Mammary epithelial cell (primary cell): ENCODE measurements at places on chromosomes 1 and 21. TPM values are rescaled to one million over a fixed set of nuclear protein-coding genes. Genes with fewer than 3 reads are reported as not detected.
A peak's percentile ranks its signal among the peaks of the same experiment; 100 is the strongest.

DNA sequence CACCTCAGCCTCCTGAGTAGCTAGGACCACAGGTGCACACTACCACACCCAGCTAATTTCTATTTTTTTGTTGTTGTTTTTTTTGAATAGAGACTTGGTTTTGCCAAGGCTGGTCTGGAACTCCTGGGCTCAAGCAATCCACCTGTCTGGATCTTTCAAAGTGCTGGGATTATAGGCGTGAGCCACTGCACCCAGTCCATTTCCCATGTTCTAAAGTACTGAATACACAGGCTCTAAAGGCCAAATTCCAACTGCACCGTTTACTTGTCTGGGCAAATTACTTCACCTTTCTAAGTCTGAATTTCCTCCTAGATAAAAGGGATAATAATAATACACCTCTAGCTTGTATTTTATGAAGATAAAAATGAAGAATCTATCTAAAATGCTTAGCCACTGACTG, 39.6 kb downstream of the FRRS1 start:
- no peak for DNase-seq

GRCh38 chr1:241532864-241533263, 686 bp downstream of the KMO start:
- DNase-seq, result peak; percentile 50

- peak; percentile 48 for DNase-seq
Observed at GRCh38 chr21:45554477-45555175, 12.4 kb upstream of the SLC19A1 start.

DNA sequence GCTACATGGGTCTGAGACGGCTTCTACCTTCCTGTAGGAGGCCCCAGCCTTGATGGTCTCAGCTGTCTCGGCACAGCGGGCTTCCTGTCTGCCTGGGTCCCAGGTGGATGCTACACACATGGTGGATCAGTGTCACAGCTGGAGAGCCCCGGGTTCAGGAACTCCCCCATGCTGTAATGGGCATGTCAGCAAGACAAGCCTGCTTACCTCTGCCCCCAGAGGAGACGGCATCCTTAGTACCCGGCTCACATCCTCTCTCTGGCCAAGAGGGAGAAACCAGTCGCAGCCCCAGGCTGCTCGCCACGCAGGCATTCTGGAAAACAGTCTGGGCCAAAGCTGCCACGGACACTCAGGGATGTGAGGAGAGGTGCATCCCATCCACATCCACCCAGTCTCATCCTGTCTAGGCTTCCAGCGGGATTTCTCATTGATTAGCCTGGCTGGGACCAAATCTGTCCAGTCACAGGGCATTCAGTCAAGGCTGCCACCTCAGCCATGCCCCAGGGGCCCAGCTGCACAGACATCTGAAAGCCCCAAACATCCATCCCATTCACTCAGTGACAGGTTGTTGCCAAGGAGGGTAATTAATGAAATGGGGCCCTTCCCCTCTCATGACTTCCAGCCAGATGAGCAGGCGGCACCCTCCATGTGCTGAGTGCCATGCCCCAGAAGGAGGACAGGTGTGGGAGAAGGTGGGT, 10.5 kb downstream of the SNAP47 start:
- DNase-seq, result no peak

GRCh38 chr1:23902321-23903278, 10.6 kb downstream of the CNR2 start:
- no peak for DNase-seq

- no peak for DNase-seq
Observed at GRCh38 chr1:23567996-23568607, 8.8 kb upstream of the ID3 start.

GRCh38 chr1:47991673-47992072, 5.5 kb downstream of the TRABD2B start:
- no peak for DNase-seq

GRCh38 chr1:176602388-176603004, 139.5 kb downstream of the PAPPA2 start:
- DNase-seq, result no peak

DNA sequence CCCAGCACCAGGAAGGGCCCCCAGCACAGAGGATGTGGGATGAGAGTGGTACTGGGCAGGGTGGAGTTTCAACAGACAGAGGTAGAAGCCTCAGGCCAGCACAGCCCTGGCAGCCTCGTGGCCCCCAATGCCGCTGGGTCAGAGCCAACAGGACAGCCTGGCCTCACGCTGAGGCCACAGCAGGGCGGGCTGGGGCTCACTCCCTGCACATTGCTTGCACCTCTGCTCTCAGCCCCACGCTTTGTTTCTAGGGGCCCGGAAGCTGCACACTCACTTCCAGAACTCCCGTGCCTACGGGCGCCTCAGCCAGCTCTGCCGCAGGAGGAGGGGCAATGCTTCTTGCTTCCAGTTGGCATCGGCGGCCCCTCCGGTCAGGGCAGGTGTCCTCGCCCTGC, 72.9 kb downstream of the SIK1 start:
- DNase-seq, result no peak

DNA sequence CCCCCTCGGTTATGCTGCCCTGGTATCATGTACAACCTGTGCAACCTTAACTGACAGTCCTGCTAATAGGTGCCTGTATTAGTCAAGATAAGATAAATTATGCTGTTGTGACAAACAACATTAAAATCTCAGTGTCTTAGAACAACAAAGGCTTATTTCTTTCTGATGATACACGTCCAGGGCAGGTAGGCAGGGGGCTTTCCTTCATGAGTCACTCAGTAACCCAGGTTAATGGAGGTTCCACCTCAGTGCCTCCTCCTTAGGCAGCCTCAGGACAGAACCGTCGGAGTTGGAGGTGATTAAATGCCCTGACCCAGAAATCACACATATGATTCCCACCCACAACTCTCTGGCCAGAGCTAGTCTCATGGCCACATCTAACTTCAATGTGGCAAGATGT, 94.6 kb upstream of the CASZ1 start:
- DNase-seq, result peak; percentile 81

- no peak for DNase-seq
Observed at GRCh38 chr1:81466961-81467360, 333.8 kb upstream of the ADGRL2 start.

DNA sequence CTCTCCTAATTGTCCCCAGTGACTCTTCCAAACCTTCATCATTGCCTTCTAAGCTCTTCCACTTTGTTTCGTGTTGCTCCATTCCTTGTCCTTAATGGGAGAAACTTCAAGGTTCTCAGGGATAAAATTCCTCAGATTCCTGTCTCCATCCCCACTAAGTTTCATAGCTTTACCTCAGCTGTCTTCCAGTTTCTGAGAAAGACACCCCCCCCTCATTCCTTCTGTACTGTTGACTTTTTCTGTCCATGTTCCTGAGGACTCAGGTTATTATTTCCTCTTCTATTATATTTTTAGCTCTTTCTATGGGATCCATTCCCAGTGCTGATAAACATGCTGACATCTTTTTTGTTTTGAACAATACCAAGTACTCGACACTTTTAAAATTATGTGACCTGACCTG, 215.3 kb upstream of the PTGFR start:
- no peak for DNase-seq

GRCh38 chr1:4018466-4019146, 118.5 kb upstream of the C1orf174 start:
- no peak for DNase-seq

LRRC42 gene
- total RNA-seq, result 61.0 and 61.8 TPM in 2 replicates

CA6 gene
- total RNA-seq, result 0.67 TPM

HSPA6 gene
- total RNA-seq, result 0.45 and 0.82 TPM in 2 replicates

ADCY10 gene
- 0.17 TPM for total RNA-seq

BRDT gene
- not detected for total RNA-seq

CD52 gene
- not detected in 2 replicates for total RNA-seq

ZNF695 gene
- total RNA-seq, result 1.7 TPM

IGSF5 gene
- total RNA-seq, result 0.17 TPM

LIN28A gene
- total RNA-seq, result not detected in 2 replicates

ADGRL4 gene
- total RNA-seq, result not detected in 2 replicates

MAP10 gene
- total RNA-seq, result 1.8 TPM

PIGP gene
- total RNA-seq, result 5.7 TPM
